A549 (cell line): ENCODE measurements at places on chromosomes 5 and 9.

DNA sequence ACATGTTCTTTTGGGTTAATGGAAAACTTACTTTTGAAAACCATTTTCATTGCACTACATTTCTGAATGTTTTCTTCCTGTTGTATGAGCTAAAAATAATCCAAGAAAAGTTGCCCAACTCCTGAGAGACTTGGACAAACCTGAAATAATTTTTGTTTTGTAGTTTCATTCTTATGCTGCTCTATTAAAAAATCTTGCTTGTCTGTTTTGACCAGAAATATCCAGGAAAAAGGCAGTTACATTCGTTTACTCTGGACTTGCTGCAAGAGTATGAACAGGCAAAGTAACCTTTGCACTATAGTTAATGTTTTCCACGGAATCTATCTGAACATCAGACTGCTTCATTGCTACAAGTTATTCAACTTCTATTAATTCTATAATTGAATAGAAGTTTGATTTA is 200.1 kb upstream of the DAB2 start:
- no peak for DNase-seq

DNA sequence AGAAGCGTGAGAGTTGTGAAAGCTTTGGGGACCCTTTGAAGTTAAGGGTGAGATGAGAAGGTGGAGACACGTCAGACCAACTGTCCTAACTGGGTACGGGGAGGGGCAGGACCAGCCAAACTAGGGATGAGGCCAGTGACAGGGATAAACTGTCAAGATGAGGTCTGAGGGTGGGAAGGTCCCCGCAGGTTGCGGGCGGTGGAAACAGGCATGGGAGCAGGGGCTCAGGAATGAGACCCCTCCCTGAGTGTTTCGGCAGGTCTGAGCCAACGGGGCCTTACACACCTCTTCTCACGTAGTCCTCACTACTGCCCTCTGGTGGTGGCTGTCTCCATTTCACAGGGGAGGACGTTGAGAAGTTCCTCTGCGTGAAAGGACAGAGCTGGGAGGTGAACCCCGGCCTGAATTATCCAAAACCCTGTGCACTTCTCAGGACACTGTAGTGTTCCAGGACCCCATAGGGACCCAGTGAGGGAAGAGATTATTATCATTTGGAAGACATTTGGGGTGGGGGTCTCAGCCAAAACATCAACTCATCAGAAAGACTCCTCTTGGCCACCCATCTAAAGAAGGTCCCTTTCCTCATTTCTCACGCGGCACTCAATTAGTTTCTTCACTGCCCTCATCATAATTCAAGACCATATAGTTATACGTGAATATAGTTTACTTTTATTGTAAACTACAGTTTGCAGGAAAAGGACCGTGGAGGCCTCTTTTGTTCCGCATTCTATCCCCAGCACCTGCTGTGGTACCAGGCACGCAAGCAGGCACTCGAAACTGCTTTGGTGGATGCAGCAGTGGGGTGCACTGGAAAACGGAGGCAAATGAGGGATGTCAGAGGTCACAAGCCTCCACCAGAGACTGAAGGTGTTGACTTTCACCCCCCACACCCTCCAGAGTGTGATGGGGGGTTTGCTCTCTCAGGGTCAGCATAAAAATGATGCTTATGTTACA is 21.7 kb upstream of the NANS start:
- DNase-seq, result peak; percentile 83

DNA sequence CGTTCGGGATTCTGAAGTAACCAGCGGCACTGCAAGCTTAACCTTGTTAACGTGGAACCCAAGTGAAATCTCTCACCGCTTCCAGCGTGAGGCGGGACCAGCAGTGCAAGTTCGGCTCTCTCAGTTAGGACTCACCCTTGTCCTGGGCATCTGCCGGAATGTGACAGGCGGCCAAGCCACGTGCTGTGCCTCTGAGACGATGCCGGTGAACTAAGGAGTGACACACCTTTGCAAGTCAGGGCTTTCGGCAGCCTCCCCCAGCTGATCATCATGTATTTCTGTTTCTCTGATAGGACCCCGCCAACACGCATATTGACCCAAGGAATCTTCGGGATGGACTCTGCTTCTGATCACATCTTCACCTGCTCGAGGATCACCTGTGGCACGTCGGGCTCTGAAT is 415.0 kb upstream of the IRX1 start:
- DNase-seq, result no peak

DNA sequence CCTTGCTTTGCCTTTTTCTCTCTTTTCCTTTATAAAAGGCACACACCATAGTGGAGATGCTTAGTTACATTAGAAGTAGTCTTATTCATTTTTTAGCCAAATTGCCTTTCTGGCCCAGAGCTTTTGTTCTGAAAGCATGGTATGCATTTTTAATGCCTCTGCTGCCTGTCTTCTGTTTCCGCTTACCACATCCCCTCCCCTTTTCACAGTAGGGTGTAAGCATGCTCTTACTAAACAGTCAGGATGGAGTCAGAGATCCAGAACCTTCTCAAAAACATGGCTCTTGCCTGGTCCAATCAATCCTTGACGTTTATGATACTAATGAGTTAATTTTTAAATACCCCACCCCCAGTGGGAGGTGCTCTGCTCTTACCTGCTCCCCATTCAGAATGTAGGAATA is 22.5 kb downstream of the PPP3R2 start:
- DNase-seq, result no peak

DNA sequence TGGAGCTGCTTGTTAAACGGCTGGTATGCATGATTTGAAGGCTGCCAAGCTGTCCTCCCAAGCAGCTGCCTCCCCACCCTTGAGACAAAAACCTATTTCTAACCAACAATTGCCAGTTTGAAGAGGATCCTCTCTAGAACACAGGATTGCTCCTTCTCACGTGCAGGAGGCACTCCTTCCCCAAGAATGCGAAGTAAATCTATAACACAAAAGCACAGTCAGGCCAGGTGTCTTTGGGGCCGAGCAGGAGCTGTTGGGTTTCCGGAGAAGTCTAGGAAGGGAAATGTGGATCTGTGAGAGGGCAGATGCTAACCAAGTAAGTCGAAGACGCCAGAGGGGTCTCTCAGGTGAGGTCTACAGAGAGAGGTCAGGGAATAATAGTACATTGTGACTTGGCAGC is 35.4 kb upstream of the GNPDA1 start:
- DNase-seq, result no peak

GRCh38 chr9:1050125-1050895 is at the start of gene DMRT2:
Gene DMRT2 (plus strand): TSS chr9:1050357. CDS start chr9:1051614, 1,257 bp downstream.
- peak; percentile 85 for DNase-seq

GRCh38 chr9:297104-297972 is 82.7 kb downstream of the DOCK8 start:
- peak; percentile 16 for DNase-seq

DNA sequence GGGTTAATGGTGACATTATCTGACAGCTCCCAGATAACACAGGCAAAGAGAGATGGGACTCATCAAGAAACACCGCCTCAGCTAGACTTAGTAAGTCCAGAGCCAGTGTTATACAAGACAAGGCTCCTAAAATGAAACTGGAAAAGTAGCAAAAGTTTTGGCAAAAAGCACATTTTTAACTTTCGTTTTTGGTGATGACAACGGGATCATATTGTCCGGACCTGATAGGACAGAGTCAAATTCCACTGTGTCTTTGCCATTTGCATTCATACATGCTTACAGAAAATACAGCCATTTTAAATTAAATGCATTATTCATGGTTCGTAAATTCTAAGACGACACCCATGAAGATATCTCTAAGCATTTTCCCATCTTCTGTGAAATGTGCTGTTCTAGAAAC is 152.1 kb downstream of the CRB2 start:
- no peak for DNase-seq

DNA sequence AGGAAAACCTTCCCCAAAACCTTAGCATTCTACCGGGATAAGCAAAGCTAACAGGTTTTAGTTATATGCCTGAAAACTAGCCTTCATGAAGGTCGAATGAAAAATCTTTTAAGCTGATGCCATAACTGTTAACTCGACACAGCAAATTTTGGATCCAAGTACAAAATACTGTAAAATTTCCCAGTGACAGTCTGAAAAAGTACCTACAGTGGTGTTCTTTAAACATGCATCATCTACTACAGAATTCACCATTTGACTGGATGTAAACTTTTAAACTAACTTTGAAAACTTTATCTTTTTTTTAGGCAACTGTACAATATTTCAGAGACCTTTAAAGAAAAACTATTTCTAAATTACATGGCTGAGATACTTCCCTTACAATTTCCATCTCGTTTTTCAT is 791 bp downstream of the RAPGEF6 start:
- no peak for DNase-seq

GRCh38 chr9:127904561-127905003 is 5.2 kb upstream of the ST6GALNAC6 start:
- no peak for DNase-seq

DNA sequence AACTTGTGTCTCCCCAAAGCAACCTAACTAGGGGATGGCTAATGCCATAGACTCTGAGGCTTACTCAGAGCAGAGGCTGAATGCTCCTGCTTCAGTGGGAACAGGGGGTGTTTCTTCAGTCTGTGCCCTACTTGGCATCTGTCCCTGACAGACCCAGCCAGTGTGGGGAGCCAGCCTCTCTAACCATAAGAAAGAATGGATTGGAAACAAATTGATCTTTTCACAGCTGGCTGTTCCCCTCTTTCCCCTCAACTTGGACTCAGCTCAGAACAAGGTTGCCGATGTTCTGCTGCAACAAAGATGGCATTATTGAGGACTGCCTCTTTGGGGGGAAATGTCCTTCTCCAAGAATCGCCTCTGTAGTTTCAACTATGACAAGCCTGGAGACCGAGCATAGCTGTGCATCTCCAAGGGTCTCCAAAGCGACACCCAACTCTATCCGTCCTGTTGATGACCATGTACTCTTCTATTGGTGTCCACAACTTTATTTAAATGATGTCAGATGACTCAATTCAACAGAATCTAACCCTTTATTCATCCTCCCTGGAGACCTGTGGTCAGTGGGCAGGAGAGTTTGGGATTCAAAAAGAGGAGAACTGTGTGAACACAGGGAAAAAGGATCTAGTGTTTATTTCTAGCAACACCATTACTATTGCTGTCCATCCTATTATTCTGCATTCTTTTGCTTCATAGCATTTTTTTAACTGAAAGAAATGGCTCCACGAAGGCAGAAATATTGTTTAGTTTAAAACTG is 24.7 kb upstream of the TNC start:
- no peak for DNase-seq

GRCh38 chr9:96603305-96604003 is 16.2 kb downstream of the CDC14B start:
- DNase-seq, result no peak

DNA sequence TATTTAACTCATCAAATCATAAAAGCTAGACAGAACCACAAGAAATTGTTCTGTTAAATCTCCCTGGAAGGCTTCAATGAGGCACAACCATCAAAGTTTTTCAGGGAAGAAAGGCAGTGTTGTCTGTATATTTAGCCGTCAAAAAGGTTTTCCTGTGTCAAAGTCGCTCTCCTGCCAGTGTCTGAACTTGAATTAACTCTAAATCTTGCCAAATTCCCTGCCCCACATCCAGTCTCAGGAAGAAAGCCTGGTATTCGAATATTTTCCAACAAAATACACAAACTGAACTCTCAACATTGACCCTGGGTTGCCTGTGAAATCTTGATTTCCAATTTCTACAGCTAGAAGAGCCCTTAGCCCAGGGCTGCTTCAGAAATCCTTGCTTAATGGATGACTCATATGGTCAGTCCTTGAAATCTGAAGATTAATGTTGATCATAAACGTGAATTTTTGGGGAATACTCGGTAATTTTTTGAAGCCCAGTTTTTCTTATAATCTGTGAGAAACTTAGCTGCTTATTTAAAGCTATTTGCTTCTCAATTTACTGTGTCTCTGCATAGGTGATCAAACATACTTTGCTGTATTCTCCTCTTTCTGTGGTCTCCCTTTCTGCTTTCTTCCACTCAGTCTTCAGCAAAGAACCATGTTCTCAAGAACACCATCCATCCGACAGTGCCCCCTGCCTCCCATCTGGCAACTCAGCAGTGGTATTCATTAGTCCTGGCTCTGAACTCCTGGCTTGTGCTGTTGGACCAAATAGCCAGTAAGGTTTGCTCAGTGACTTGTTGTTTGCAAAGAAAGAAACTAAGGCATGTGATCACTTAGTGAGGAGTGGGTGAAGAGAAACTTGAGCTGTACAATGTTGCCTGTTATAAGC is 58.9 kb downstream of the NREP start:
- DNase-seq, result peak; percentile 33

- DNase-seq, result no peak
These were observed 178.7 kb upstream of the SGCD start for GRCh38 chr5:156148301-156148700.

DNA sequence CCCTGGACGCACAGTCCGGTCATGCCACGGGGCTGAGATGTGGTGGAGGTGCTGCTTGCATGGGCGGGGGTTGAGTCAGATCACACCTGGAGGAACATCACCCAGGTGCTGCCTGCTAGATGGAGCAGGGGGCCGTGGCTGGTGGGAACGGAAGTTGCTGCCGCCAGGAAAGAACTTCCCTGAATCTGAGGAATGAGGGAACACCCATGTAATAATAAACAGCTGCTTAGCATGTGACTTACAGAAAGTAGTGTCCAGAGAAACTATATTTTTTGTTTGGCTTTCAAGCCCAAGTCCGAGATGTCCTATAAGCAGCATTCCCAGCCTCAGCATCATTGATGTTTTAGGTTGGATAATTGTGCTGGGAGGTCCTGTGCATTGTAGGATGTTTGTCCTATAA is 27.1 kb upstream of the FAM240B start:
- DNase-seq, result no peak

- DNase-seq, result no peak
These were observed 33.5 kb downstream of the ALDH1A1 start for GRCh38 chr9:72919246-72919945.

DNA sequence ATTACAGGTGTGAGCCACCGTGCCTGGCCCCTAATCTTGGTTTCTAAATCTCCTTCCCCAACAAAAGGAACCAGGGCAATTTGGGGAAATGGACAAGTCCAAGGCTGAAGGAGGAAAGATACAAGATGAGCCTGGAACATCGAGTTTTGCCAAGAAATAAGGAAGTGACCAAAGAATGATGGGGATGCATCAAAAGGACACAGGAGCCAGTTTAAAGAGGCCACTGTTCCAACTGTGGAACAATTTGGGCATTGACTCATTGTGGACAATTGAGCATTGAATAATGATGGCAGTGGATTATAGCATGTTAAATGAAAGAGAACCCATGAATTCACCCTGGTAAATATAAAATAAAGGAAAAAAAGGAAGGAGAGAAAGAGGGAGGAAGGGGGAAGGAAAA is 47.5 kb downstream of the DUSP1 start:
- DNase-seq, result no peak

GRCh38 chr5:53170746-53171349 is 61.3 kb upstream of the MOCS2 start:
- peak; percentile 18 for DNase-seq

DNA sequence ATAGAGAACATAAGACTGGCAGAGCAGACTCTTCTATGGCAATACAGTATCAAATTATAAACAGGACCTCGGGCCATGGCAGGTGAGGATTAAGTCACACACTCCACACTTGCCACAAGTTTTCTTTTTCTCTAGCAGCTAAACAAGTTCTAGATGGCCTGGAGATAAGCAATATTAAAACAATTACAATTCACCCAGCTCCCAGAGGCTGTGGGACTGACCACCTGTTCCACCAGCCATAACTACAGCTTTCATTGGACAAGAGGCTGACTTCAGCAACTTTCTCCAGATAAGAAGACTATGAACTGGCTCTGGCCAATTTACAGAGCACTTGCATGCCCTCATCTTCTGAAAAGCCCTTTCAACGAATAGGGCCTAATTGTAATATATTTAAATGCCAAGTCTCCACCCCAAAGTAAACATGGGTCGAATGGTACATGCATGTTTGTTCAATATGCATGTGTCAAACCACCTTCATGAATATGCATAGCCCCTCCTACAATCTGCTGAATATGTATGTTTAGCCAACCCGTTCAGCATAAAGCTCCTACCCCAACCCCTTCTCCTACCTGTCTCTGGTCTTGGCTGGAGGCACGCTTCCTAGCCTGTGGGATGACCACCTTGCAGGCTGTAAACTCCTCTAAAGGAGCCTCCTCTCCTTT is 6.1 kb upstream of the CFAP157 start:
- no peak for DNase-seq
